ENCODE measurements at places on chromosomes 4 and X.

GRCh38 chrX:11363069-11363594, 69.9 kb downstream of the AMELX start:
- no peak for DNase-seq

- no peak for DNase-seq
Measured at GRCh38 chr4:180150818-180151217, 2092.4 kb upstream of the TENM3 start.

GRCh38 chr4:168218645-168219044, 99.9 kb downstream of the DDX60 start:
- no peak for DNase-seq

DNA sequence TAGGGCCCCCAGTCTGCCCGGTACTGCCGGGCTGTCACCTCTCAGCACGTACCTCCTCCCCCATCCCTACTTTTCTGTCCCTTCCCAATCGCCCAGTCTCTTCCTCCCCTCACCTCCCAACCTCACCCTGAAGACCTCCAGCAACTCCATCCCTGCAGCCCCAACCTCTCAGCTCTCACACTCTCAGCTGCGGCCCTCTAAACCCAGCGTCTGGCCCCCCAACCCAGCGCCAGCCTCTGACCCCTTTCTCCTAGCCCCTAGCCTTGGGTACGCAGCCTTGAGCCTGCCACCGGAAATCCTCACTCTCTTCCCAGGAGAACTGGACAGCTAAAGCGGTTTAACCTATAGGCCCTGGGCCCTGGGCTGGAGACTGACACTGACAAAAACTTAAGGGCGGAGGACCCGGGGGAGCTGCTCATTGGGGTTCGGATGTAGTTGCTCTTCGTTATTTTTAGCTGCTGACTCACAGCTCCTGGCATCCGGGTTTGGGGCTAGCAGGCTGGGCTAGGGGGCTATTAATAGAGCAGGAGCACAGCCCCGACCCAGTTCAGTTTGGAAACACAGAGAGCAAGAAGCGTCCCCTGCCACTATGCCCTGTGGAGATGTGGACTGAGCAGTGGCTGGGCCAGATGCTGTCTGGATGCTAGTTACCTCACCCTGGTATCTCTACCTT, 9.6 kb upstream of the DLG3 start:
- no peak for DNase-seq

- no peak for DNase-seq
Measured at GRCh38 chrX:108230574-108230973, 139.0 kb downstream of the ATG4A start.

DNA sequence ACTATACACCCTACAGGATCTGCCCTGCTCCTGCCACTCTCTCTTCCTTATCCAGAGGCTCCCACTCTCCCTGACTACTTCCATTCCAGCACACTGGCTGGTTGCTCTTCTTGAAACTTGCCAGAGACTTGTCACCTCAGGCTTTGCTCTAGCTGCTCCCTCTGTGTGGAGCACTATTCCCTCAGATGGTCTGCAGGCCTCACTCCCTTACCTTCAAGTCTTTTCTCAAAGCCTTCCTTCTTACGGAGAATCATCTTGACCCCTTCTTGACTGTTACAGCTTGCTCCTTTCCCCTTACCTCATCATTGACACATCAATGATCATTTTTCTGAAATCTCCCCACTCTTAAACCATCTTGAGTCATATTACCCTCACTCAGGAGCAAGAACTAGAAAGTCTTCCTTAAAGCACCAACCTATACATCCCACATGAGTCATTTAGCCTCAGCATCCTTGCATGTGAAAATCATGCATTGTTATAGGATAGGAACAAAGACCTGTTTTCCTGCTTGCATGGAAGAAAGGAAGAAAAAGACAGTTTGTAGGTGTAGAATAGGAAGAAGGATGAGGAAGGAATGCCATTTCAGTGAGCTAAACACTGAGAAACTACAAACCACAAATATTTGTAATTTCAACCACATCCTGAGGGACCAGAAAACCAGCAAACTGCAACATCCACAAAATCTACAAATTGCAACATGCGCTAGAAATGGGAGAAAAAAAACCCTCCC, 55.7 kb downstream of the ANTXR2 start:
- DNase-seq = no peak

GRCh38 chr4:22466581-22466980, 49.3 kb downstream of the ADGRA3 start:
- DNase-seq = no peak

DNA sequence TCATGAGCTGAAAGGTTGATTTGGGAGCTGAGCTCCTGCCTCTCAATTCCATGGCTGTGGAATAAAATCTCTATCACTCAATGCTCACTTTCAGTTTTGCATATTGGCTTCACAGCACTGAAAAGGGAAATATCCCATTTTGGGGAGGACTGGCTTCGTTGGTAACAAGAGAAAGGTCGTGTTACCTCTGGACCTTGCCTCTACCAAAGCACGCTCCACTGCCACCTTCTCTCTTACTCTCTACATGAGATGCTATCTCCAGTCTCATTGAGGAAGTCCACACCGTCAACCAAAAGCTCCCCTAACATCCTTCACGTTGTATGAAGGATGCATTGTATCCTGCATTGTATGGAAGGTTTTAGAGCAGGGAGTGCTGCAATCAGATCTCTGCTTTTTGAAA, 195.0 kb upstream of the LDB2 start:
- DNase-seq = no peak
